Activated CD4-positive, alpha-beta T cell treated with anti-CD3 and anti-CD28 coated beads, Interleukin-2, amount 10 ng/mL, durations not matched to agents 7 days and 5 days (primary cell): ENCODE measurements at places on chromosomes 6 and 20.

- peaks cover 4% of the 10 kb centered on the region for H3K27me3 ChIP-seq
- H3K4me1 ChIP-seq: peaks cover 31% of the 10 kb centered on the region
- H3K36me3 ChIP-seq: peaks cover 1% of the 10 kb centered on the region
- peak overlapping the region; percentile 79 for H3K4me3 ChIP-seq
- DNase-seq: peak; percentile 9
Observed at GRCh38 chr6:169725125-169726048, 1.1 kb upstream of the PHF10 start.

DNA sequence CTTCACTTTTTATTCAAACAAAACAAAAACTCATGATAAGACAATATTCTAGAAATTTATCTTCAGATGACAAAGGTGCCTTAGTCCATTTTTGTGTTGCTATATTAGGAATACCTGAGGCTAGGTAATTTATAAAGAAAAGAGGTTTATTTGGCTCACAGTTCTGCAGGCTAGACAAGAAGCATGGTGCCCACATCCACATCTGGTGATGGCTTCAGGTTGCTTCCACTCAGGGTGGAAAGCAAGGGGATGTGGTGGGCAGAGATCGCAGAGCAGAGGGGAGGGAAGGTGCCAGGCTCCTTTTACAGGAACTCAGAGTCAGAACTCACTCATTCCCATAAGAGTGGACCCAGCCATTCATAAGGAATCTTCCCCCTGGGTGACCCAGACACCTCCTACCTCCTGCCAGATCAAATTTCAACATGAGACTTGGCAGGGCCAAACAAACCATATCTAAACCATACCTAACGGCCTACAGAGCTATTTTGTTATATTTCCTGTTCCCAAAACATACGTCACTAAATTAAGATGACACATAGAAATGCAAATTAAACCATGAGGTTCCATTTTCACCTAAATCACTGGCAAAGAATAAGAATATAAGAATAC, 26.4 kb downstream of the ABHD12 start:
- no peak for DNase-seq
- H3K27me3 ChIP-seq: no peaks in the 10 kb centered on the region
- H3K4me3 ChIP-seq: no peak overlapping the region

DNA sequence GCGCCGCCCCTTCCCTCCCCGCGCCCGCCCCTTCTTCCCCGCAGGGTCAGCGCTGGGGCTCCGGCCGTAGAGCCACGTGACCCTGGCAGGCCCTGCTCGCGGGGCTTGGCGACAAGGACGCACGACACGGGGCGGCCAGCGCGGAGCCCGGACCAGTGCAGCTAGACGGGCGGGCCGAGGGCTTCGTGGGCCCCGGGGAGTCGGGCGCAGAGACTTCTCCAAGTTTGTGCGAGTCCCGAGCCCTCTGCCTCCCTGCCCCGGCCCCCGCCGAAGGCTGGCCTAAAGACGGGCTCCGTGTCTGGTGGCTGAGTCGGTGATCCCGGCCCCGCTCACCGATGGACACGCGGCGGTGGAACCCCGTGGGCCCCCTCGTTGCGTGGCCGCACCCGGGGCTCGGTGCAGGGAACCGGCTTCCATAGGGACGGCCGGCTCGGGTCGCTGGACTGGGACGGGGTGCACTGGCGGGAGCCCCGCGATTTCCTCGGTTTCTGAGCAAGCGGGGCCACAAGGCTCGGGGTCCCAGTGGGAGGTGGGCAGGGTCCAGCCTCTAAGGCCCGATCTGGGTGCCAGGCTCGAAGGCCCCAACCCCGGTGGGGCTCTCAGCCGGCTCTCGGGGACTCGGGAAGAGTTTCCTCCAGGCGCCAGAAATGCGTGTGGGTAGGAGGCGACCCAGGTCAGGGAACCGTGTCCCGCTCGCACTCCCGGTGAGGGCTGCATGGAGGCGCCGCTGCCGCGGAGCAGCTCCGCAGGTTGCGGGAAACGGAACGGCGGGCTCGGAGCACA, 452 bp upstream of the GATA5 start:
- peaks cover 47% of the 10 kb centered on the region for H3K27me3 ChIP-seq
- DNase-seq: no peak
- H3K27ac ChIP-seq: no peak overlapping the region
- no peaks in the 10 kb centered on the region for H3K36me3 ChIP-seq

- peaks cover 16% of the 10 kb centered on the region for H3K27me3 ChIP-seq
- no peaks in the 10 kb centered on the region for H3K4me1 ChIP-seq
- H3K27ac ChIP-seq: no peak overlapping the region
- no peak overlapping the region for H3K4me3 ChIP-seq
- H3K36me3 ChIP-seq: no peaks in the 10 kb centered on the region
- DNase-seq: peak; percentile 55
Observed at GRCh38 chr6:134882426-134883038, 67.4 kb downstream of the ALDH8A1 start.
